Naive thymus-derived CD4-positive, alpha-beta T cell (primary cell): ENCODE measurements at places on chromosomes 2 and 18.

GRCh38 chr2:88049622-88050021 lies 6.0 kb downstream of the KRCC1 start:
- no peaks in the 10 kb centered on the region for H3K36me3 ChIP-seq
- no peak overlapping the region for H3K27ac ChIP-seq
- H3K4me1 ChIP-seq, result peaks cover 6% of the 10 kb centered on the region
- no peaks in the 10 kb centered on the region for H3K27me3 ChIP-seq
- DNase-seq, result no peak
- H3K4me3 ChIP-seq, result no peak overlapping the region

- peaks cover 22% of the 10 kb centered on the region for H3K36me3 ChIP-seq
Measured at GRCh38 chr18:41989508-41989907, 34.5 kb downstream of the PIK3C3 start.

- peaks cover 2% of the 10 kb centered on the region for H3K4me1 ChIP-seq
- DNase-seq, result no peak
- no peaks in the 10 kb centered on the region for H3K27me3 ChIP-seq
- H3K36me3 ChIP-seq, result peaks cover 64% of the 10 kb centered on the region
- no peak overlapping the region for H3K4me3 ChIP-seq
Measured at GRCh38 chr2:237091779-237092436, 6.2 kb downstream of the COPS8 start.

- H3K36me3 ChIP-seq, result no peaks in the 10 kb centered on the region
- no peak overlapping the region for H3K27ac ChIP-seq
- H3K4me3 ChIP-seq, result no peak overlapping the region
- DNase-seq, result no peak
- no peaks in the 10 kb centered on the region for H3K4me1 ChIP-seq
Measured at GRCh38 chr2:169323841-169324240, 38.5 kb downstream of the LRP2 start.
